Stimulated activated CD4-positive, alpha-beta T cell treated with anti-CD3 and anti-CD28 coated beads, Interleukin-1b, Interleukin-23, amount 100 ng/mL, for 24 hours (primary cell): ENCODE measurements at places on chromosomes 7 and 10.

- no peak for DNase-seq
Measured at GRCh38 chr7:133641436-133641835, 388.6 kb downstream of the EXOC4 start.

- DNase-seq: no peak
Measured at GRCh38 chr10:3415038-3415736, 242.6 kb upstream of the PITRM1 start.

DNA sequence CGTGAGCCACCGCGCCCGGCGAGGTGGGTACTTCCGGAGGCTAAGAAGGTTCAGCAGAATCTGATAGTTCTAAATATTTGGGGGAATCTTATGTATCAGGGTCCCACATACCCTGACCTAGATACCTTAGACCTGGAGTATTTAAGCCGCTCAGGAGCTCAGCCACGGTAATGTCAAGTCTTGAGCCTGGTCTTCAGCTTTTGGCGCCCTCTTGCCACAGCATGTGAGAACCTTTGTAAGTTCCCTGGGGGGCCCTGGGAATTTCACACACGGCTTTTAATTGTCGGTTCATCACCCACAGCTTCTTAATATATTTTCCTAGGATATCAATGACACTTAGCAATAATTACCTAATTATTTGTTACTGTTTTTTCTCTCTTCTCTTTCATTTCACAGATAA lies 324.3 kb upstream of the GALNT17 start:
- no peak for DNase-seq

DNA sequence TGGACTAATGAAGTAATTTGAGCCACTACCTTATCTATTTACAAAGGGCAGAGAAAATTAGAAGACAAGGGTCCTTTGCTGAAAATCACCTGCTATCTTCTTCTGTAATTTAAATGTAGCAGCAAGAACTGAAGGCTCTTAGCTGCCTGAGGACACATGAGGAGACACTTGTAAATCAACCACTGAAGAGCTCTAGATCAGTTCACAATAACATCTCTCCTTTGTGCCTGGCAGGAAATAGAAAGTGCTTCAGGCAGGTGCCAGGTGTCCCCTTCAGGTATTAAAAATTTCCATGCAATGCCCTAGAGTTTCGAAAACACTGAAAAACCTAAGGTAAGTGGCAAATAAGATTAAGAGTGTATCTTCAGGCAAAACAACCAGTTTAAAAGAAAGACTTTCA lies 474.6 kb downstream of the GRM8 start:
- DNase-seq: no peak

DNA sequence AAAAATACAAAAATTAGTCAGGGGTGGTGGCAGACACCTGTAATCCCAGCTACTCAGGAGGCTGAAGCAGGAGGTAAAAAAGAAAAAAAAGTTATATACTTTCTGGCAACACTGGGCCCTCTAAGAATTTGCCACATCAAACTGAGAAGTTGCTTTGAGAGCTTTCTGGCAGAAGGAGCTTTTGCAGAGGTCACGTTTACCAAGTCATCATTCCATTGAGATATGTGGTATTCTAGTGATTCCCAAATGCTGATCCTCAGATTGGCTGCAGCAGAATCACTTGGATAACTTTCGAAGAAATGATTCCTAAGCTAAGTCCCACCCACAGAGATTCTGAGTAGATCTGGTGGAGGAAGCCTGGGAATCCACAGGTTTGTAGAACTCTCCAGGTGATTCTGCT lies 80.5 kb downstream of the ADAM22 start:
- no peak for DNase-seq
